Lower lobe of right lung (tissue), 2 donors: ENCODE measurements at places on chromosomes 4 and X. TPM values are rescaled to one million over a fixed set of nuclear protein-coding genes. Genes with fewer than 3 reads are reported as not detected.

Gene CXorf51A
- not detected for total RNA-seq

DNA sequence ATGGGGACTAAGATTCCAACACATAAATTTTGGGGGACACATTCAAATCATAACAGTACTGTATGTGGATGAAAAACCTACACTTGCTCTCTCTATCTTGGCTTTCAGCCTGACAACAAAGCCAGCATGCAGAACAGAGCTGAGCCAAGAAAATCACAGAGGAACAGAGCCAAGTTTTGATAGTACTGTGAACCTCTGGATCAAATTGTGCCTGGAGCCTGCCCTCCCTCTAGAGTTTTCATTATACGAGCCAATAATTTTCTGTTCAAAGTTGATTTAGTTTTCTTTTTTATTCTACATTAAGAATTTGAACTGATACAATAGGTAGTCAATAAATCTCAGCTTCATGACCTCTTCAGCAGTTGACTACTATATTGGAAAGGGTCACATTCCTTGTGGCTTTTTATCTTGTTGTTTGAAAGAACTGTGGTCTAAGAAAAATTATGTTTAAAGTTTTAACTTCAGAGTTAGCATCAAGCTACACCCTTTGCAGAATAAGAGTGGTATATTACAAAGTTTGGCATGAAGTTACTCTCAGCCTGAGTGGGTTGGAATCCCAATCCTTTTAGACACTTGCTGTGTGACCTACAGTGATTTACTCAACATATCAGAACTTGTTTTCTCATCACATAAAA, 31.1 kb downstream of the GRID2 start:
- no peaks in the 10 kb centered on the region for H3K36me3 ChIP-seq
- no peak overlapping the region for H3K4me3 ChIP-seq

DNA sequence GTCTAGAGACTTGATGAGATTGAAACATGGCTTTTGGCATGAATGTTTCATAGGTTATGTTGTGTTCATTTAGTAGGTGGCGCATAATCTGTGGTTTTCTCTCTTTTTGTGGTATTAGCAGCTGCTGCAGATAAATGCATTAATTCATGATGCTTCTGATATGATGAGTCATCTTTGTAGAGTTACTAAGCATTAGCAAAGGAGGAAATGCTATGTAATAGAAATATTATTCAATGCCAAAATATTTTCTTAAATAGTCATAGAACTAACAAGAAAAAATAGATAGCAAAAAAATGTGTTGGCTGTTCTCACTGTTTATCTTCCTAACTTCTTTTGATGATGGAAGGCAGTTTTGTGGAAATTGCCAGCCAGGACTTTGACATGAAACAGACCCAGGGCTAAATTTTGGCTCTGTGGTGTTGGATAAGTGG, 3.6 kb downstream of the ZXDB start:
- peaks cover 13% of the 10 kb centered on the region for H3K4me1 ChIP-seq
- no peaks in the 10 kb centered on the region for H3K27me3 ChIP-seq
- DNase-seq: no peak
- no peaks in the 10 kb centered on the region for H3K36me3 ChIP-seq
- H3K27ac ChIP-seq: no peak overlapping the region
- H3K4me3 ChIP-seq: peak overlapping the region; percentile 17

GRCh38 chr4:154634058-154634457, 21.6 kb upstream of the FGG start:
- H3K36me3 ChIP-seq: no peaks in the 10 kb centered on the region
- no peak for DNase-seq
- H3K4me3 ChIP-seq: no peak overlapping the region
- H3K4me1 ChIP-seq: no peaks in the 10 kb centered on the region
- peaks cover 10% of the 10 kb centered on the region for H3K27me3 ChIP-seq

DNA sequence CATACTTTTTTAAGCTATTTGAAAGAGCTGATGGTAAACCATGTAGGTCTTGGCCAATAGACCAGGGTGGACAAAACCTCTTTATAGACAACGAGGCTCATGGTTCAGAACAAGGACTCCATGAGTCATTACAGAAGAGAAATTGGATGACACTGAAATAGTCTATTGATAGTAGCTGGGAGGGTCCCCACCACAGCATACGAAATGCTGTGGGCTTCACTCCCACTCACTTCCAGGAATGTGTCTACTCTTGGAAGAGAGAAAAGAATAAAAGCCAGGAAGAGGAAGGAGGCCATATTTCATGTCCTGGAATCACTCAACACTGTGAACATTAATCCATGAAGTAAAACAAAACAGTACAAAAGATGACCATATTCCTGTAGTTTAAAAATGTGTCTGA, 82.3 kb upstream of the MXRA5 start:
- no peaks in the 10 kb centered on the region for H3K27me3 ChIP-seq
- H3K27ac ChIP-seq: no peak overlapping the region
- H3K4me3 ChIP-seq: no peak overlapping the region
- H3K4me1 ChIP-seq: no peaks in the 10 kb centered on the region
- no peak for DNase-seq

Gene PPP1R2C
- not detected for total RNA-seq

DNA sequence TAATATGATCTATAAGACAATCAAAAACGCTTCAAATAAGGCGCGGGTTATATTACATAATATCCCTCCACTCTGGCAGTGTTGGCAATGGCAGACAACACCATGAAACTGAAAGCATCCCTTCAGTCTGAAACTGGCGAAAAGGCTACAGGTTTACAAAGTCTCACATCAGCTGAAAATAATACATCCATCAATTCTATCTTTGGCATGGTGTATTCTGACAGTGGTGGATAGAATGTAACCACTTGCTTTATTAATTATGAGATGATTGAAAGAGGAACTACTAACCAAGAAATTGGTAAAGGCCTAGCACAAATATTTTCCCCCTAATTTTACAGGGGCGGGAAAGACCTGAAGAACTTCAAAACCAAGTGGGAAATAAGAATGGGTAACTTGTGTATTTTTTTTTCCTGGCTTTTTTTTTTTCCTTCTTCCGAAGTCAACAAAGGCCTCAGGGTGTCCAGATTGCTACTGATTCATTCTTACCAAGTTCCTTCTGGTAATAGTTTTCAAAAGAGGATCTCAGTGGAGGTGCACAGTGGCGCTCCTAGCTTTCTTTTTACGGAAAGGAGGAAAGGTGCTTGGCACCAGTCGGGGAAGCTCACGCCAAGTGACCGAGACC, 728 bp downstream of the UBA6 start:
- H3K4me1 ChIP-seq: peaks cover 14% of the 10 kb centered on the region
- DNase-seq: no peak
- H3K36me3 ChIP-seq: no peaks in the 10 kb centered on the region
- H3K27me3 ChIP-seq: no peaks in the 10 kb centered on the region
- peak overlapping the region; percentile 93 for H3K27ac ChIP-seq

GRCh38 chr4:76579596-76580375, 144.8 kb downstream of the SHROOM3 start:
- H3K27me3 ChIP-seq: no peaks in the 10 kb centered on the region
- H3K4me1 ChIP-seq: peaks cover 3% of the 10 kb centered on the region
- H3K36me3 ChIP-seq: no peaks in the 10 kb centered on the region
- no peak overlapping the region for H3K27ac ChIP-seq

Gene GRID2
- not detected for total RNA-seq

Gene FGF13
- total RNA-seq: 4.0 TPM

Gene FABP2
- total RNA-seq: not detected

DNA sequence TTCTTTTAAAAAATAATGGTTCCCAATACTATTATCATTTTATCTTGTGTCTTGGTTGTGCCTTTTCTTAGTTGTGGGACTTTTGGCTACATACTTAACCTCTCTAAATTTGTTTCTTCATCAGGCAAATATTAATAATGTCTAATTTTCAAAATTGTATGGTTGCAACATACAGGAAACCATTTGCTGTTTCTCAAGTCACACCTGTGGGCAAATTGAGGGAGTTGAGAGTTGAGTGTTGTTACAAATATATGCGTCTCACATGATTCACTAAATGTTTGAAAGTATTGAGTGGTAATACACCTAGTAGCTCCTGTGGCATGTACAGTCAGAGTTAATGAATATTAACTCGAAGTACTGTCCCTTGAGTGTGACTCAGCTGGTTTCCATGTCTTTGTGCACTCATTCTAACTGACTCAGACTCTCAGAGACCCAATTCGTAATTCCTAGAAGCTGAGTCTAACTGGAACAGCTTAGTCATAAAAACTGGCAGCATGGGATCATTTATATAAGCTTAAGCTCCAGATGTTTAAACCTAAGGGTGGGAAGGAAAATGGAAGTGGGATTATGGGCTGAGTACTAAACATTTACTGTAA, 802.4 kb downstream of the TRIML1 start:
- no peak overlapping the region for H3K4me3 ChIP-seq
- DNase-seq: no peak
- no peaks in the 10 kb centered on the region for H3K36me3 ChIP-seq
- no peaks in the 10 kb centered on the region for H3K4me1 ChIP-seq

- H3K36me3 ChIP-seq: no peaks in the 10 kb centered on the region
- DNase-seq: no peak
- no peak overlapping the region for H3K4me3 ChIP-seq
- no peaks in the 10 kb centered on the region for H3K27me3 ChIP-seq
- H3K27ac ChIP-seq: no peak overlapping the region
Observed at GRCh38 chr4:142801966-142802365, 44.1 kb downstream of the INPP4B start.

Gene XAGE1A
- total RNA-seq: not detected

GRCh38 chr4:104022226-104022625, 302.4 kb upstream of the TACR3 start:
- H3K4me1 ChIP-seq: no peaks in the 10 kb centered on the region
- H3K27me3 ChIP-seq: no peaks in the 10 kb centered on the region
- H3K4me3 ChIP-seq: no peak overlapping the region
- no peaks in the 10 kb centered on the region for H3K36me3 ChIP-seq
- H3K27ac ChIP-seq: no peak overlapping the region

- no peak overlapping the region for H3K27ac ChIP-seq
- no peaks in the 10 kb centered on the region for H3K4me1 ChIP-seq
- no peak for DNase-seq
Observed at GRCh38 chrX:122850326-122850725, 333.8 kb upstream of the GRIA3 start.

DNA sequence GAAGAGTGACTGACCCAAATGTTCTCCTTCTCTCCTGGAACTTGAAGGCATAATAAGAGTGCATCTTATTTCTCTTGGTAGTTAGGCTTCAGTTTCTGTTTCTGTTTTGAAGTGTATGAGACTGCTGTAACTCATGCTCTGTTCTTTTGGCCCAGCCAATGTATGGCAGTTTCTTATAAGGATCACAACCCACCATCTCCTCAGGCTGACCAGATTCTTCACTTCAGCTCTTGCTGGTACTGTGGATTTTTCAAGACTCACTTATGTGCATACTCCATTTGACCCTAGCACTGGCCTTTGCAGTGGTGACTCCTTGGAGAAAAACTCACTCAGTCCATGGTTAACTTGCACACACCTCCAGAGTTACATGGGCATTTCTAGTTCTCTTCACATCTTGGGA, 9.6 kb upstream of the YTHDC1 start:
- no peaks in the 10 kb centered on the region for H3K36me3 ChIP-seq
- no peak for DNase-seq
- H3K4me1 ChIP-seq: no peaks in the 10 kb centered on the region
- H3K27ac ChIP-seq: no peak overlapping the region
- H3K27me3 ChIP-seq: no peaks in the 10 kb centered on the region

DNA sequence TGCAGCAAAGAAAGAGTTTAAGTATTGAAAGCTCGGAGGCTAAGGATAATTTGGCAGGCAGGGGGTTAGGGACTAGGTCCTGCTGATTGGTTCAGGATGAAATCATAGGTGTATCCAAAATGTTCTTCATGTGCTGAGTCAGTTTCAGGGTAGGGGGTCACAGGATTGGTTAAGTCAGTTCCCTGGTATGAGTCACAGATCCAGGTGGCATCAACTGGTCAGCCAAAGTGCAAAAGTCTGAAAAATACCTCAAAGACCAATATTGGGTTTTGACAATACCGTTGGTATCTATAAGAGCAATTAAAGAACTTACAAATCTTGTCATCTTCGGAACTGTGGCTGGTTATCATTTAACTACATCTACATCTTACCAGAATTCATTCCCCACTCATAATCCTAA, 25.6 kb upstream of the PRDM8 start:
- DNase-seq: no peak
- H3K4me3 ChIP-seq: no peak overlapping the region
- no peaks in the 10 kb centered on the region for H3K36me3 ChIP-seq
- no peaks in the 10 kb centered on the region for H3K4me1 ChIP-seq
- H3K27ac ChIP-seq: no peak overlapping the region
- H3K27me3 ChIP-seq: no peaks in the 10 kb centered on the region

DNA sequence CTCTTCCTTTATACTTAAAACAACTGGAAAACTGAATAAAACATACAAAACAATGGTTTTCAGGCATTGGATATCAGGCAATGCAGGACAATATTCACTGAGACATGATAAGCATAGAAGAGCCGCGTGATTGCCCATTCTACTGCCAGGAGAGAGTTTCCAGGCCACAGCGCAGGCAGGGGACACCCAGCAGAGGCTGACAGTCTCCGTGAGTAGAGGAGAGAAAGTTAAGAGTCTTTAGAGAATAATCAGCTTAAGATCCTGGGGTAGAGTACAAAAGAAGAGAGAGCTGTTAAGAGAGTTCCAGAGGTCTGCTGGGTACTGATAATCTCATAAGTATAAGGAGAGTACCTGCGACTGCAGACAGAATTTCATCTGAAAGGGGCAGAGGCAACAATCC, 18.4 kb upstream of the FRAS1 start:
- H3K27me3 ChIP-seq: peaks cover 5% of the 10 kb centered on the region
- H3K27ac ChIP-seq: no peak overlapping the region
- no peak overlapping the region for H3K4me3 ChIP-seq
- no peak for DNase-seq
